Activated CD4-positive, alpha-beta memory T cell treated with anti-CD3 and anti-CD28 coated beads for 36 hours (primary cell): ENCODE measurements at places on chromosomes 2 and 18.

GRCh38 chr2:21993002-21993401 lies 869.2 kb downstream of the TDRD15 start:
- no peak for DNase-seq

GRCh38 chr2:179349670-179350303 lies 85.2 kb upstream of the SESTD1 start:
- DNase-seq = no peak

- no peak for DNase-seq
These were observed 52.5 kb downstream of the SDC1 start for GRCh38 chr2:20172273-20173055.

- peak; percentile 31 for DNase-seq
These were observed 770 bp downstream of the NBAS start for GRCh38 chr2:15560140-15560987.

- no peak for DNase-seq
These were observed 92.8 kb downstream of the COLEC12 start for GRCh38 chr18:407626-408224.

GRCh38 chr2:10342245-10342951 lies 39.7 kb downstream of the HPCAL1 start:
- no peak for DNase-seq

GRCh38 chr2:106561356-106561755 lies 74.2 kb downstream of the CD8B2 start:
- no peak for DNase-seq

GRCh38 chr2:74066491-74067203 lies 81.1 kb downstream of the BOLA3 start:
- no peak for DNase-seq

GRCh38 chr2:2941205-2941604 lies 436.4 kb downstream of the EIPR1 start:
- no peak for DNase-seq

DNA sequence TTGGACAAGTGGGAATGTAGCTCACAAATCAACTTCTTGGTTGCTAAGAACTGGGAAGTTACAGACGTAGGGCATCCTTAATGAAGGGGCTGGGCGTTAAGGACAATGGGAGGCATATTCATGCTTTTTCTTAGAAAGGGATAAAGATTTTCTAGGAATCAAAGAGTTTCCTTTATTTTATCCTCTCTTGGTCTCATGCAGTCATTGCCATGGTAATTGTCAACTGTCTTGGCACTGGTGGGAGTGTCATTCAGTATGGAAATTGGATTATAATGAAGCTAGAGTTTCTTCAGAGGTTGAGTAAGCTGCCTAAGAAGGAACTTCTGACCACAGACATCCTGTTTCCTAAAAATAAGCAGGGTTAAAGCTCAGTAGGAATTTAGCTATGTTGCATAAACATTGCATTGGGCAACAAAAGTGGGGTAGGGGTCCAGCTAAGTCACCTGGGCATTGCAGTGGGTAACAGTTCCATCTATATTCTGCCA lies 114.0 kb downstream of the LYPD6B start:
- no peak for DNase-seq

GRCh38 chr2:8598295-8599165 lies 83.3 kb upstream of the ID2 start:
- no peak for DNase-seq

DNA sequence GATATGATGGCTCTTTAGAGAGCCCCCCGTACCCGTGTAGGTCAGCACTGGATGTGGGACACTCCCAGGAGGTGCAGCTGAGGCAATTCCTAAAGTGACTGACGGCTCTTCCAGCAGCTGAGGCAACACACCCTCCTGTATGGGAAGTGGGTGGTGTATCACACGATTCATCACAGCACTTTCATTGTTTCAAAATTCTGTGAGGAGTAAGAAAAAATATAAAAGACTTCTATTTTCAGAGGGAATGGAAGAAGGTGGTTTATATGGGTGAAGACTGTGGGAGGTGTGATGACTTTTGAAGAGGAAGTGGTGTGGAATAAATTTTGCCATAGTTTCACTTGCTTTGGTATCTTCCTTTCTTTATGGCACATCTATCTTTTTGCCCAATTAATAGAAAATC lies 22.3 kb downstream of the QPCT start:
- peak; percentile 36 for DNase-seq

GRCh38 chr2:233395687-233396086 lies 41.4 kb downstream of the DGKD start:
- no peak for DNase-seq

DNA sequence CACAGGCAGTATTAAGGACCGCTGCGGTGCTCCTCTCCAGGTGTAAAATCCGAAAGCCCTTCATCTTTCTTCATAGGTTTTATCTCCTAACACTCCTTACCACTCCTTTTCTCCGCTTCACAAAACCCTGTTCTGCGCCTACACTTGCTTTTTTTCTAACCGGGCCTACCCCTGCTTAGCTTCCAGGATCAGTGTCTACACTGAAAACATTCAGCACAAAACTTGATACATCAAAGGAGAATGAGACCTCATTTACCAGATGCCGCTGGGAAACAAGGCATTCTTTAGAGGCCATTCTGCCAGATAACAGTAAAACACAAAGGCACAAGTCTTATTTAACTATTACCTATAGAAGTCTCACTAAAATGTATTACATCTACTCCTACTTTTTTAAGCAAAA lies 13.1 kb downstream of the CHST10 start:
- no peak for DNase-seq

DNA sequence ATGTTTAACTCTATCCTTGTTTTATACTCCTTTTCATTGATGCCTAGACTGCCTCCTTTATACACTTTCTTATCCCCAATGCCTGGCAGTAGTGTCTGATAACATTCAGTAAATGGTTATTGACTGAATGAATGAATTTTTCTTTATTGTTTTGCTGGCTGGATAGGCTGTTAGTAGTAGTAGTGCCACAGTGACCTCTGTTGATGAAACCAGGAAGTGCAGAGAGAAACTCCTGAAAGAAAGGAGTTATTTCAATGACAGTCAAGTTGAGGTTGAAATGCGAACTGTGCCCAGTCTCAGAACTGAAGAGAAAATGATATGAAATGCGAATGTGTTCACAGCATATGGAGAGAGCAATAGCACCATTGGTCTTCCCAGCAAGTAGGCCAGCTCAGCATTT lies 26.8 kb upstream of the SLC9A2 start:
- peak; percentile 12 for DNase-seq

GRCh38 chr2:69088466-69088865 lies 75.5 kb downstream of the ANTXR1 start:
- DNase-seq = no peak

DNA sequence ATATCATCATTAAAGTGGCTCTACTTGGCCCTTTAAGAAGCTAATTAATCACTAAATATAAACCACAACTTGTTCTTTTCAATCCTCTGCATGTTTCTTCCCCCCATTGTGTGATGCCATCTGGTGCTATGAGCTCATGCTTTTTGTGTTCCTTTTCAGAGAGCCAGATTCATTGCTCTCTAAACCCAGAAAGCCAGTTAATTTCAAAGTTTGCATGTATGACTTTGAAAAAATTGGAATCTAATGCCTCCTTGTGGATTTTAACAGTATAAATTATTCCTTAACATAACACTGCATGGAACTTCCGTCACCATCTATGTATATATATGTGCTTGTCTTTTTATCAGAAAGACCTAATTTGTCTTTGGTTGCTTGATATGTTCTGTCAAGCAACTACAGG lies 31.1 kb downstream of the TMEM178A start:
- DNase-seq = no peak

GRCh38 chr2:224584785-224585210 lies 365 bp downstream of the CUL3 start:
- peak; percentile 75 for DNase-seq

GRCh38 chr2:235377176-235377575 lies 116.7 kb upstream of the AGAP1 start:
- no peak for DNase-seq

DNA sequence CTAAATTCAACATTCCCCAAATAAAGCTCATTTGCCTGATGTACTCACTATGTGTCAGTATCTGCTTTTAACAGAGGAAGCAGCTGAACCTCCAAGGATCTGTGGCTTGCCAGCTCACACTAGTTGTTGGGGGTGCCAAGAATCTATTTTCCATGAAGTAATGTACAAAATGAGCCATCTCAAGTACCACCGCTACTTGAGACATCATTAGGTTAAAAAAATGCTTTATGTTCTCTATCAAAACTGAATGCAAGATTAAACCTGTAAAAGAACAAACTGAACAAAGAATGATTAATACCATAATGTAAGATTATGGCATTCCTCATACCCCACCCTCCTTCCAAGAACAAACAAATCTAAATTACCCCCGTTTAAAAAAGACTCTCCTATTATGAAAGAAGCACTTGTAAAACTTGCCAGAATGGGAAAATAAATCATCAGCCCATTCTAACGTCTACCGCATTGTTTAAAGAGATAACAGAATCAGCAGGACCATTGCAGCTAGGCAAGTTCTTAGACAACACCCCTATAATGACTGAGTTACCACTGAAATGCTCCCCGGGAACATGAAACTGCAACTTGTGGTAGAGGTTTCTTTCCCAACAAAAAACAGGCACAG lies 471.6 kb downstream of the DLGAP1 start:
- no peak for DNase-seq

GRCh38 chr2:96409820-96410164 lies 74.2 kb downstream of the NCAPH start:
- DNase-seq = no peak

DNA sequence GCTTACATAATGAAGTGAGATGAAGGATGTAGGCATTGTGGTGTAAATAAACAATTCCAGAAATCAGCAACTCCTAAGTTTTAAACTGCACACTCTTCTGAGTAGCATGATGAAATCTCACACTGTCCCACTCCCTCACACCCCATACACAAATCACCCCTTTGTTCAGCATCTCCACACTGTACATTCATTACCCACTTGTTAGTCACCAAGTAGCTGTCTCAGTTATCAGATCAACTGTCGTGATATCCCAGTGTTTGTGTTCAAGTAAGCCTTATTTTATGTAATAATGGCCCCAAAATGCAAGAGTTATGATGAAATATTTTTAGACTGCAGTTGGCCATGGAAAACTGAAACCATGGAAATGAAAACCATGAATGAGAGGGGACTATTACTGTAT lies 135.7 kb downstream of the GRB14 start:
- no peak for DNase-seq

DNA sequence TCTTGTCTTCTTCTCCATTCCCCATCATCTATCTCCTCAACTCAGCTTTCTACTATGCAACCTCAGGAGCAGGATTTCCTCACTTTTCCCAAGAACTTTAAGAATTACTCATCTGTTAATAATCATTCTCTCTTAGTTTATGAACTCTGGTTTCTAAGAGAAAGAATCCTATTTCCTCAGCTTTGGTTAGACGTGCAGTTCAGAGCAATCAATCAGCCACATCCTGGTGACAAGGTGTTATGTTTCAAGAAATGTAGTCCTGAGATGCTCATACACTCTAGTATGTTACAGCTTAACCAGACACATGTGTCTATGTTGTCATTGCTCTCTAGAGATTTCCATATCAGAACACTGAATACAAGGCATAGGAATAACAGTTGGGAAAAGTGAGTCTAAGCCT lies 277.9 kb downstream of the MBD2 start:
- no peak for DNase-seq

DNA sequence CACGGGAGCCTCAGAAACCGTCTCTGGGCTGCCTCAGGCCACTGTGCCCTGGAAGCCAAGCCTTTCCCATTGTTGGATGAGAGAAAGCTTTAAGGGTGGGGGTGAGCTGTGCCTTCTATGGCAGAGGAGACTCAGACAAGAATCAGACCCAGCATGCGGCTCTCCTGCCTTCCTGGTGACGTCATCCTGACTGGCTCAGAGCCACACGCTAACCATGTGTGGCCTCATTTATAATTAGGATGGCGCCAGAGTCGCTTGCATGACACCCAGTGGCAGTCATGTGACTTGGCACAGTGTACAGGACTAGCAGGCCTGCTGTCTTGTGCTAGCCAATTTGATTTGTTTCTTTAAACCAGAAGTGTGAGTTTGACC lies 99.1 kb downstream of the SH3BP4 start:
- no peak for DNase-seq

- no peak for DNase-seq
These were observed 158.8 kb downstream of the DDX1 start for GRCh38 chr2:15750433-15750814.

GRCh38 chr2:86592547-86593230 lies 29.4 kb upstream of the CHMP3 start:
- no peak for DNase-seq

- no peak for DNase-seq
These were observed 25.8 kb upstream of the KCNG3 start for GRCh38 chr2:42519624-42520023.

- DNase-seq = no peak
These were observed 140.6 kb downstream of the EML6 start for GRCh38 chr2:54864096-54864495.

DNA sequence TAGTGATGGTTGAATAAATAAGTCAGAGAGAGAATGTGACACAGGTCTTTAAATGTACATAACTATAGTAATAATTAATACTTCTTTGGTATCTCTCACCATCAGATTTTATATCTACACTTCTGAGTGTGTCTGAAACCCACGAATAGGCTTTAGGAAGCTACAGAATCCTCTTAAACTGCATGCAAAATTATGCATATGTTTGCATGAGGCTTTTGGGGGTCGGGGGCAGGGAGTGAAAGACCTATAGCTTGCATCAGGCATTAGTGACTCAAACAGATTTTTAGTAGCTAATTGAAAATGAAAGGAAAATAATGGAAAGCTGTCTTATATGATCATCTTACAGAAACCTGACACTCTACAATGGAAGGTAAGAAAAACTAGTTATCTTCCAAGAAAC lies 14.9 kb downstream of the LRPPRC start:
- DNase-seq = peak; percentile 13

DNA sequence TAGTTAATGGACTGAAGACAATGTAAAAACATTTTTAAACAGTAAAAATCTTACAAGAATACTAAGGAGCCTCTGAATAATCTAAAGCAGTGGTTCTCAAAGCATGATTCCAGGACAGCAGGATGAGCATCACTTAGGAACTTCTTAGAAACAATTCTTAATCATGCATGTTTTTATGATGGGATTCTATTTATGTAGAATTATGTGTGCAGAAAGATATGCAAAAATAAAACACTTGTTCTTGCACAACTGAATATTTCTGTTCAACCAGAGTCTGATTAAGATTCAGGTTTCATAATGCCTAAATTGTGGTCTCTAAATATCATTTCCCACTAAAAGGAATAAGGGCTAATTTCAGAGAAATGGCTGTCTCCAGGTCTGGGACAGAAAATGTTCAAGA lies 69.2 kb upstream of the MTIF2 start:
- DNase-seq = no peak

DNA sequence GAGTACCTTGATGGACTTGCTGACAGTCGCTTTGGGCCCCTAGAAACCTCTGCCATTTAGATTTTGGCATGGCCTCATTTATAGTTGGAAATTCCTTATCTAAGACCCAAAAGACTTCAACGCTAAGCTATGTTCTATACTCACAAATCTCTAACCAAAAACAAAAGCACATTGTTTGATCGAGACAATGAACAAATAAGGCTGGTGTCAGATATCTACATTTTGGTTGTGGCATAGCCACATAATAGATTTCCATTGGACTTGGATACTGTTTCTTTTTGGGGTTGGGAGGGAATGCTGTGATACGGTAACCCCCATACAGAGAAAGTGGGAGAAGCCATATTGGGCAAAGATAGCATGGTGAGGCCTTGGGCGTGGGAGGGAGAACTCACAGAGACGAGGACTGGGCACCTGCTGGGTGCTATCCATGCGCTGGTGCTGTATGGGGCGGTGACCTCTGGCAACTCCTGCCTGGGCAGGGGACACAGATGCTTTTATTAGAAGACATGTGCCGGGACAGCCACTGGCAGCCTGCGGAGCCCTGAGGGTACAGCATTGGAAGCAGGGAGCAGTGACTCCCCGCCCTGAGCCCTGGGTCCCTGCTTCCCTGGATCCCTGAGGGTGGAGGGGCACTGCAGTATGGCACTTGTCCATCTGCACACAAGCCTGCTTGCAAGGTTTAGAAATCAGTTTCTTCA lies 97.1 kb downstream of the ASAP2 start:
- no peak for DNase-seq
